ENCODE measurements at places on chromosomes 7 and 10. TPM values are rescaled to one million over a fixed set of nuclear protein-coding genes. Genes with fewer than 3 reads are reported as not detected.

The CPVL gene
- polyA plus RNA-seq, result 19.5 TPM

The SLC18A3 gene
- not detected for polyA plus RNA-seq

The CTBP2 gene
- 67.6 TPM for polyA plus RNA-seq

The HKDC1 gene
- 0.07 TPM for polyA plus RNA-seq

Measured in neural cell (in vitro differentiated cells).